ENCODE measurements at places on chromosomes 16 and 17.

GRCh38 chr17:27593857-27594255 is 37.1 kb upstream of the LGALS9 start:
- peaks cover 10% of the 10 kb centered on the region for H3K36me3 ChIP-seq
- no peak overlapping the region for H3K4me3 ChIP-seq
- DNase-seq = no peak
- H3K27me3 ChIP-seq = no peaks in the 10 kb centered on the region
- H3K27ac ChIP-seq = no peak overlapping the region

DNA sequence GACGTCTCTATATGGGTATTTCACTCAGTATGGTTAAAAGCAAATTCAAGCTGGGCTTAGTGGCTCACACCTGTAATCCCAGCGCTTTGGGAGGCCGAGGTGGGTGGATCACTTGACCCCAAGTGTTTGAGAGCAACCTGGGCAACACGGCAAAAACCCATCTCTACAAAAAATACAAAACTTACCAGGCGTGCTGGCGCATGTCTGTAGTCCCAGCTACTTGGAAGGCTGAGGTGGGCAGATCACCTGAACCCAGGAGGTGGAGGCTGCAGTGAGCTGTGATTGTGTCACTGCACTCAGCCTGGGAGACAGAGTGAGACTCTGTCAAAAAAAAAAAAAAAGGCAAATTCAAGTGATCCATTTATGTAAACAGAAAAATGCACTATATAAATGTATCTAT is 1.3 kb upstream of the TNFRSF17 start:
- DNase-seq = no peak
- H3K4me3 ChIP-seq = no peak overlapping the region
- no peaks in the 10 kb centered on the region for H3K36me3 ChIP-seq
- H3K27ac ChIP-seq = no peak overlapping the region
- no peaks in the 10 kb centered on the region for H3K27me3 ChIP-seq

DNA sequence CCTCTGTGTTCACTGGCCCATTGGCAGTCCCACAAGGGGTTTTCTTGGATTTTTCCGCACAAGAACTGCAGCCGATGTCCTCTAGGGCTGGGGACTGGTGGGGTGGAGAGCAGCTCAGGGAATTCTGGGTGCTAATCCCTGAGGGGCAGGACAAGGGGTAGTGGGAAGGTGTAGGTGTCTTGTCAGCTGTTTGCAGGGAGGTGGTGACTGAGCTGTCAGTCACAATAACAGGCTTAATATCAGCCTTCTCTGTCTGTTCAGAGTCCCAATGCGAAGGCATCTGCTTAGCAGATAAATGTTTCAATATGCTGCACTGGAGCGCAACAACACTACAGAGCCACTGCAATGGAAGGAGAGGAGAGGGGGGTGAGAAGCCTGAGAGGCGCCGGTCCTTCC is 10.1 kb upstream of the DHRS13 start:
- H3K4me1 ChIP-seq = peaks cover 5% of the 10 kb centered on the region
- H3K27me3 ChIP-seq = no peaks in the 10 kb centered on the region
- H3K36me3 ChIP-seq = peaks cover 79% of the 10 kb centered on the region

GRCh38 chr16:88087517-88087877 is 136.3 kb downstream of the BANP start:
- H3K4me3 ChIP-seq = no peak overlapping the region
- H3K27me3 ChIP-seq = no peaks in the 10 kb centered on the region
- no peaks in the 10 kb centered on the region for H3K36me3 ChIP-seq
- H3K27ac ChIP-seq = no peak overlapping the region

DNA sequence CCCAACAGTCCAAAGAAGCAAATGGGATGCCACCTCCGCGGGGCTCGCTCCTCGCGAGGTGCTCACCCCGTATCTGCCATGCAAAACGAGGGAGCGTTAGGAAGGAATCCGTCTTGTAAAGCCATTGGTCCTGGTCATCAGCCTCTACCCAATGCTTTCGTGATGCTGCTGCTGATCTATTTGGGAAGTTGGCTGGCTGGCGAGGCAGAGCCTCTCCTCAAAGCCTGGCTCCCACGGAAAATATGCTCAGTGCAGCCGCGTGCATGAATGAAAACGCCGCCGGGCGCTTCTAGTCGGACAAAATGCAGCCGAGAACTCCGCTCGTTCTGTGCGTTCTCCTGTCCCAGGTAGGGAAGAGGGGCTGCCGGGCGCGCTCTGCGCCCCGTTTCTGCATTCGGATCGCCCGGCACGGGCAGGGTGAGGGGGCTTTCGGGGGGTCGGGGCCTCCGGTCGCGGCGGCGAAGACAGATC is at the start of gene CDH13:
Gene CDH13 (plus strand): TSS at position 179 of the 471 bp plus-strand sequence.
- no peak within 1 kb of the TSS for H3K27ac ChIP-seq
- H3K36me3 ChIP-seq = no peaks in the 10 kb centered on the region
- peaks cover 3% of the 10 kb centered on the region for H3K4me1 ChIP-seq

- peaks cover 97% of the 10 kb centered on the region for H3K27me3 ChIP-seq
- H3K4me1 ChIP-seq = peaks cover 50% of the 10 kb centered on the region
- H3K4me3 ChIP-seq = no peak overlapping the region
- no peak for DNase-seq
- H3K36me3 ChIP-seq = peaks cover 8% of the 10 kb centered on the region
Measured at GRCh38 chr17:48587276-48588073, 2.6 kb downstream of the HOXB3 start.

DNA sequence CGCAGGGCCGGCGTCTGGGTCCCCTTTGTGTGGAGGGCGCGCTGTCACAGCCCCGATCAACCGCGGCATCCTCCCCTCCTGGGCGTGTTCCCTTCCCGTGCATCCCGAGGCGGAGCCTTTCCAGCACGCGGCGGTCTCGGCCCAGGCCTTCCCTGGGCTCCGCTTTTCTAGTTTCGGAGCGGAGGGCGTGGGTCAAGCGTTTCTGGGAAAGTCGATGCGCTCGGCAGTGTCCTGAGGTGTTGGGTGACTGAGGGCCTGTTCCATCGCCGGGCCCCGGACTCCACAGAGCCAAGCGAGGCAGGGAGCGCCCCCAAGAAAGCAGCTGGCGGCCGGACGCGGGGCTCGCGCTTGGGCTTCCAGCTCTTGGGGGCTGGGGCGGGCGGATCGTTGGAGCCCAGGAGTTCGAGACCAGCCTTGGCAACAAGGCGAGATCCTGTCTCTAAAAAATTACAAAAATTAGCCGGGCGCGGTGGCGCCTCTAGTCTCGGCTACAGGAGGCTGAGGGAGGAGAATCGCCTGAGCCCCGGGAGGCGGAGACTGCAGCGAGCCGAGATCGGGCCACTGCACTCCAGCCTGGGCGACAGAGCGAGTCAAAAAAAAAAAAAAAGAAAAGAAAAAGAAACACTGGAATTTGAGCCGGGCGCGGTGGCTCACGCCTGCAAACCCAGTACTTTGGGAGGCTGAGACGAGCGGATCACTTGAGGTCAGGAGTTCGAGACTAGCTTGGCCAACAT is 806 bp downstream of the IFT140 start:
- peaks cover 17% of the 10 kb centered on the region for H3K36me3 ChIP-seq
- peak overlapping the region; percentile 100 for H3K27ac ChIP-seq
- no peak for DNase-seq
- H3K4me1 ChIP-seq = peaks cover 36% of the 10 kb centered on the region

GRCh38 chr16:85616607-85617321 is 3.6 kb downstream of the GSE1 start:
- DNase-seq = peak; percentile 24
- H3K27ac ChIP-seq = peak overlapping the region; percentile 66
- peaks cover 31% of the 10 kb centered on the region for H3K4me1 ChIP-seq
- H3K4me3 ChIP-seq = peak overlapping the region; percentile 50
- peaks cover 14% of the 10 kb centered on the region for H3K27me3 ChIP-seq

DNA sequence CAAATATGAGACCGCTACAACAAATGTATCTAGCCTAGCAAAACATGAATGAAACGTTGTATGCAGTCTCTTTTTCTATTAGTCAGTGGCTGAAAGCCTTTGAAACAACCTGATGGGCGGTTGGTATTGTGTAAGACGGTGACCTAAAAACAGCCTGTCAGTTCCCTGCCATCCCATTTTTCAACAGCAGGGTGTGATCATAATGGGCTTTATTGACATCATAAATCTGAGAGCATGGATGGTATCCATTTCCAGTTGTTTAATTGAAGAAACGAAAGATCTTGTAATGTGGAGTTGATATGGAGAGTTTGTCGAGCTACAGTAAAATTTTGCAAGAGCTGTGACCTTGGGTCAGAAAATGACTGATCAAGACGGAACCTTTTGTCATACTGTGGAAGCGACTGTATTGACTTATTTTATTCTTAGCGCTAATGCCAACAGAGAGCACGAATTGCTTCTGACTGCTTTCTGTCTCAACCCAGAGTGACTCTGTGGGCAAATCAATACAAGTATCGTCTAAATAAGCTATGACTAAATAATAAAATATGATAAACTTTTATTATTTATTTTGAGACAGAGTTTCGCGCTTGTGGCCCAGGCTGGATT is 12.3 kb upstream of the MEIOB start:
- no peaks in the 10 kb centered on the region for H3K36me3 ChIP-seq
- peaks cover 3% of the 10 kb centered on the region for H3K27me3 ChIP-seq

DNA sequence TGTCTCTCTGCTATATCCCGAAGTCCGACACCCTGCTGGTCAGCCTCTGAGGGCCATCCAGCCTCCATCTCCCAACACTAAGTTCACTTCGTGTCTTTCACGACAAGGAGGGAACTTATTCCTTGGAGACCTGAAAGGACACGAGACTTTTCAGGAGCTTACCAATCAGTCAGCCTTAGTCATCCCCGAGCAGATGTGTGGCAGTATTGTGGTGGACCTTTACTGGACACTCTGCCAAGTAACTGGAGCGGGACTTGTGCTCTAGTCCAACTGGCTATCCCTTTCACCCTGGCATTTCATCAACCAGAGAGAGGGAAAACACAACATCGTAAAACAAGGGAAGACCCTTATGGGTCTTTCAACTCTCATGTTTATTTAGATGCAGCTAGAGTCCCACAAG is 87.1 kb downstream of the EMP2 start:
- H3K27ac ChIP-seq = no peak overlapping the region
- H3K36me3 ChIP-seq = no peaks in the 10 kb centered on the region
- no peaks in the 10 kb centered on the region for H3K27me3 ChIP-seq
- no peak for DNase-seq

DNA sequence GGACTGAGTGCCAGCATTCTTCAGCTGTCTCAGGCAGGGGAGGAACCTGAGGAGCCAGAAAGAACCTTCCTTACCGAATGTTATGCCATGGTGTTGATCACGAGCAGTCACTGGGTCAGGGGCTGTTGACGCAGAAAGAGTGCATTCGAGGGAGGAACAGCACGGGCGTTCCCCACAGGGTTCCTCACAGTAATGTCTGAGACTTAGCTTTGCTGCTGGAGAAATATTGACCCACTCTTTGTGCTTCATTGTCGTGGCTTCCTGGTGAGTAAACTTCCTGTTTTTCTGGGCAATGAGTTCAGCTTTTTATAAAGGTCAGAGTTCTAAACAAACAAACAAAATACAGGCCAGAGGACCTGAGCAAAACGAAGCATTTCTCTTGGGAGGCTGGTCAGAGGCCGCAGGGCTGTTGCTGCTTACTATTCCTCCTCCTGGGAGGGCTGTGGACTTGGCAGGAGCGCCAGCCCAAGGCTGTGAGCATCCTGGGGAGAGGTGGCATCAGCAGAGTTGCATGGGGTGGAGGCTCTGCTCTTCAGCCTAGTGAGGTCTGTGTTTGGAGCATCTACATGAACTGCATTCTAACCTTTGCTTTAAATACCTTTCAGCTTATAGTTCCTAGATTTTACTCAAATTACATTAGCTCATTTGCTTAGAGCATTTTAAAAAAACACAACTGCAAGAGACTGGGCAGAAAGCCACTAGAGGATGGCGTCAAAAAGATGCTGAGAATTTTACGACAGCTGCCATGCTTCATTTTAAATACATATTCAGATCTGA is 143.1 kb upstream of the CACNG5 start:
- peaks cover 89% of the 10 kb centered on the region for H3K36me3 ChIP-seq
- H3K27me3 ChIP-seq = no peaks in the 10 kb centered on the region
- peaks cover 16% of the 10 kb centered on the region for H3K4me1 ChIP-seq
- H3K4me3 ChIP-seq = no peak overlapping the region
- no peak overlapping the region for H3K27ac ChIP-seq

GRCh38 chr16:27690608-27691007 is 140.7 kb downstream of the KATNIP start:
- no peak overlapping the region for H3K4me3 ChIP-seq
- peaks cover 3% of the 10 kb centered on the region for H3K4me1 ChIP-seq
- DNase-seq = peak; percentile 33
- no peak overlapping the region for H3K27ac ChIP-seq
- H3K27me3 ChIP-seq = no peaks in the 10 kb centered on the region

DNA sequence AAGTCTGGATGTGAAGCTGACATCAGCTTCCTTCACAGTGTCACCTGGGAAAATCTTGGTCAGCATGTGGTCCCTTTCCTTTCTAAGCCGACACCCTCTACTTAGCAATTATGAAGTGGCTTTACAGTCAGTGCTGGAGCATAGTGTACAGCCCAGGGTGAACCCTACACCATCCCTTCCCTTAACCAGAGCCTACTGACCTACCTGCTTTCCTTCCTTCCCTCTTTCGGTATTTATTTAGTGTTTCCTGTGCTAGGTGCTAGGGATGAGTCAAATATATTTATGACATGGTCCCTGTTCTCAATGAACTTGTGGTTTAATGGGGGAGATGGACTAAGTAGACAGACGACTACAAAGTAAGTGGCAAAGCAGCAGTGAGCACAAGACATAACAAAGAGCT is 77.5 kb downstream of the CDK5R1 start:
- no peak for DNase-seq
- H3K4me3 ChIP-seq = no peak overlapping the region
- H3K36me3 ChIP-seq = no peaks in the 10 kb centered on the region

DNA sequence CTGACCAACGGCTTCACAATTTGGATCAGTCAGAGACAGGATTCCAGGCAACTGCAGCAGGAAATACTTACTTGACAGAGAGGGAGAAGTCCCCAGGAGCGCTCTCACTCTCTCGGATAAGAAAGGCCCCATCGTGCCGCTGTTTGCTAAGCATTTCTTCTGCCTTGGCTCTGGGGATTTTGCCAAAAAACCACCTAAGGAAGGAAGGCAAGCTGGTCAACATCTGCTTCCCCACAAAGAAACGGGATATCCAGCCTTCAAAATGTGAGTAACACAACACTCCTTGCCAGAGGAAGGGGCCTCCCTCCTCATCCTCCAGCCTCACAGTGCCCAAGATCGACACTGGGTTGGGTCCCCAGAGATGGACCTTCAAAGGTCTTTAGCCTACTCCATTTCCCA is 36.6 kb upstream of the SLC25A19 start:
- H3K4me1 ChIP-seq = peaks cover 44% of the 10 kb centered on the region
- DNase-seq = no peak
- no peaks in the 10 kb centered on the region for H3K27me3 ChIP-seq
- no peak overlapping the region for H3K4me3 ChIP-seq
- H3K36me3 ChIP-seq = peaks cover 43% of the 10 kb centered on the region

DNA sequence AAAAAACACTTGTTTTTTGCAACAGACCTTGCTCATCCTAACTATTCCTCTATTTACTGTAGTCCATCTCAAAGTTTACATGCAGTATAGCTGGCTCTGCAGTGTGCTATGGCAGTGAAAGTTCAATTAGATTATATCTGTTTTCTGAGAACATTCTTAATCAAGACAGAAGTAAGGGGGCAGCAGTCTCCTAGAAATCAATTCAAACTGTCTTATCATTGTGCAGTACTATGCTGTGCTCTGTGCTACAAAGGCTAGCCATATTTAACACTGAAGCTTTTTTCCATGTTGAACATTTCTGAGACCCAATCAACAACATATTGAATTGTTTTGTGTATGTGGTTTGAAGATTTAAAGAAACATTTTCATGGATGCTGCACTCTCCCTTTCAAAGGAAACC is 11.4 kb downstream of the NETO2 start:
- H3K4me3 ChIP-seq = no peak overlapping the region
- H3K4me1 ChIP-seq = peaks cover 11% of the 10 kb centered on the region
- H3K36me3 ChIP-seq = no peaks in the 10 kb centered on the region
- no peak overlapping the region for H3K27ac ChIP-seq
- H3K27me3 ChIP-seq = no peaks in the 10 kb centered on the region
